ENCODE measurements at places on chromosomes 7 and 10. TPM values are rescaled to one million over a fixed set of nuclear protein-coding genes. Genes with fewer than 3 reads are reported as not detected.

- no peak for DNase-seq
These were observed 28.4 kb downstream of the PCDH15 start for GRCh38 chr10:54772468-54773122.

DNA sequence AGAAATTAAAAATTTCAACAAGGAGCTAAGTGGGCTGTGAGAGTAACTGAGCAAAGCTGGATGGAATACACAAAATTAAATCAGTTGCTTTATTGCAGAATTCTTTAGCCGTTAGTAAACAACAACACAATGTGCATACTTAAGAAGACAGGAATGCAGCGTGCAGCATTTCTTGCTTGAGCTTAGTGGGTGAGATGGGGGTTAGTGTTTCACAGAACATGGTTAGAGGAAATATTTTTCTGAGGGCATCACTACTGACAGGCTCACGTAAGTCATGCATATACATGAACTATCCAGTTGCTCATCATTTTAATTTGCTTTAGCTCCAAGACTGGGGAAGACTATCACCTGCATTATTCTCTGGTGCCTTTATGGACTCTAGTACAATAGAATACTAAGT lies 80.8 kb downstream of the CD36 start:
- no peak for DNase-seq

Gene ELMO1
- total RNA-seq: 35.4 TPM

Gene MMD2
- not detected for total RNA-seq

Gene ZNF282
- total RNA-seq: 24.5 TPM

Gene ZSCAN25
- total RNA-seq: 20.4 TPM

- DNase-seq: no peak
These were observed 986.7 kb upstream of the LRRN3 start for GRCh38 chr7:110104243-110104642.

Gene NEUROD6
- total RNA-seq: not detected

Gene MUC3A
- 39.1 TPM for total RNA-seq

DNA sequence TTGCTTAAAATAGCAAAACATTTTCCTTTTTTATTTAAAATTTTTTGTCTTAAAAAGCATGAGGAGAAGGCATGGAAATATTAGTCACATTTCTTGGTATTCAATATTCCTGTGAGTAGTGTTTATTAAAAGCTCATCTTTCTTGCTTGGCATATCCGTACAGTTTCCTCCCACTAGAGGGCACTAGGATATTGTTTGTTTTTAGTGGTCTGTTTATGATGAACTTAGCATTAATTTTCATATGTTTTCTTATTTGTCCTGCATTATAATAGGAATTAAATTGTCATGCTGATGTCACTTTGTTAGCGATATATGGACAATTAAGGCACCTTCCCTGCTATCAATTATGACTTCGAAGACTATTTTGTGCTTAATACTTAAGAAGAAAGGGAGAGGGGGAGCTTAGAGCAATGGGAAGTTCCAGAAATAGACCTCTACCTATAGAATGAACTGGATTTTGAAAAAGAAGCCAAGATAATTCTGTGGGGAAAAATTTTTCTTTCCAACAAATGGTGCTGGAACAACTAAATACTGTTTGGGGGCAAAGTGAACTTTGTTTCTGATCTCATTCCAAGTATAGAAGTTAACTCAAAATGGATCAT lies 91.0 kb upstream of the STRIP2 start:
- peak; percentile 61 for DNase-seq

GRCh38 chr10:51377932-51378599 lies 303.8 kb downstream of the PRKG1 start:
- no peak for DNase-seq

DNA sequence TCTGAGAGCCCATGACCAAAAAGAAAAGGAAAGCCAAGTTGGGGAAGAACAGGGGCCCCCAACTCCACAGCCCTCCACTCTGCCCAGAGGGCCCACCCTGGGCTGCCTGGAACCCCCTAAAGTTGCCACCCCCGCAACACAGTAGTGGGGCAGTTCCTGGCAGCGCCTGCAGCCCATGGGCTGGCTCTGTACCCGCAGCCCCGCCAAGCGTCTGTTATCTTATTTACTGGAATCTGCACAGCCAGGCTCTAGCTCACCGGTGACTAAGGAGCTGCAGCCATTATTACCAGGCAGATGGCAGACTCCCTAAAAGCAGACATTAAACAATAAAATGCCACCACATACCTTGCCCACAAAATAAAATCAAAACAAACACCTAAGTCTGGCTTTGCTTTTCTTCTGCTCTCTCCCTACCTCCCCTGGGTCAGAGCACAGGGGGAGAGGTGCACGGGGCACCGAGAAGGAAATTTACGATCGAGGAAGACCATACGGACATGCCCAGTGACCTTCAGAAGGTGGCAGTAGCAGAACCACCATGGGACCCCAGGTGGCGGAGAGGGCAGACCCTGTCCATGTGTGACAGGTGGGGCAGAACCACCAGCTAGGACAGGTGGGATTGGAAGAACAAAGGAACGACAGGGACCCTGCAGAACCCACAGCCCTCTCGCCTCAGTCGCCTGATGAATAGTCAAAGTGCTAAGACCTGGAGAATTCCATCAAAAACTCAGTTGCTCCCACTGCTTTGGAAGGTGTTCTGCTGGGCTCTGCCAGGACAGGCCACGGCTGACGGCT lies 66.3 kb downstream of the PRKAG2 start:
- no peak for DNase-seq

DNA sequence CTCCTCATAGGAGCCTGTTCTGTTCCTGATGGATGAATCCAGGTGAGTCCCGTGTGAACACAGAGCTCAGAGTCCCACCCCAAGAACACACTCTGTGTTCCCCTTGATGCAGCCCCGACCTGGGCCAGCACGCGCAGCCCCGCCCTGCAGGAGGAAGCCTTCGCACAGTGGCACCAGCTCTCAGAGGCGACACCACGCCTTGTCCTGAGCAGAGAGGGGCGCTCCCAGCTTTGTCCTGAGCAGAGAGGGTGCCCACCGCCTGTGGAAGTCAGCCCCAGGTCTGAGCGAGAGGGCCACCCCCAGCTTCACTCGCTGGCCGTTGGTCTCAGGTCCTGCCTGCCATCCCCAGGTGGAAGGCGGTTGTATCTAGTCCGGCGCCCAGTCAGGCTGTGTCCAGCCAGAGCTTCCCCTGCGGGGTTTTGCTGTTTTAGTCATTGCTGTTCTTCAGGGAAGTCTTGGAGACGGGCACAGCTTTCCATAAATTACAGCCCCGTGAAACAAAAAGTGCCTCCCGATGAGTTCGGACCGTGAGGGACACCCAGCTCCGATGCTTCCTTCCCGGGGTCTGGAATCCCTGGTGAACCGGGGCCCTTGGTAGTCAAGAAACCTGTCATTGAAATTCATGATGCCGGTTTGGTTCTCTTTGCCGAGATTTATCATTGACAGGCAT lies 43.6 kb downstream of the NKX6-2 start:
- DNase-seq: no peak

DNA sequence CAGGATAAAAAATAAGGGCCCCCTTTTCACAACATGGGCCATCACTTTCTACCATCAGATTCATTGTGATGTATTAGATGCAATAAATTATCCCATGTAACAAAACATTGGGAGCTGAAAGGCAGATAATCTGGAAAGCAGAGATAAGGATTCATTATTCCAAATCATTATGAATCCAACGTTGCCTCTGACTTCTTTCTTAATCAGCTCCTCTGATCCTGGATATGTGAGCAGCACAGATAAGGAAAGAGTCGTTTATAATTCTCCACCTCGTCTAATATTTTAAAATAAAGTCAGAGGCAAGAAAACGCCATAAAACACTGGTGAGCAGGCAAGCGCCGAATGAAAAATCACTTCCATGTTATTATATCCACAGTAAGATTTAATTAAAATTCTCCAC lies 13.8 kb upstream of the GATA3 start:
- DNase-seq: no peak

Gene LRRC4
- total RNA-seq: 1.6 TPM

DNA sequence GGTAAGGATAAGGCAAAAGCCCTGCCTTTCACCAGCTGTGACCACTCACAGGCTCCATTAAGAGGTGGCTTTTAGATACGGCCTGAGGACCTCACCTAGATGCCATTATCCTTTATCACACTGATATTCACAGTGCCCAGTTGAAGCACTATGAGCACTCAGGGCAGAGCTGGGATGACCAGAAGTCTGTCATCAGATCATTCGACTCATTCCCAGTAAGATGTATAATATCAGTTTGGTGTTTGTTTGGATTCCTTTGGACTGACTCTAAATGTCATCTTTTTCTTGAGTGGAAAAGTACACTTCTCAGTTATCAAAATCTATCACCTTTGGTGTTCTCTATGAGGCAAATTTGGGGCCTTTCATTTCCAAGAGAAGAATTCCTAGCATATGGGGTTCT lies 18.7 kb downstream of the CCDC136 start:
- no peak for DNase-seq

Gene DPP6
- total RNA-seq: 1.8 TPM

DNA sequence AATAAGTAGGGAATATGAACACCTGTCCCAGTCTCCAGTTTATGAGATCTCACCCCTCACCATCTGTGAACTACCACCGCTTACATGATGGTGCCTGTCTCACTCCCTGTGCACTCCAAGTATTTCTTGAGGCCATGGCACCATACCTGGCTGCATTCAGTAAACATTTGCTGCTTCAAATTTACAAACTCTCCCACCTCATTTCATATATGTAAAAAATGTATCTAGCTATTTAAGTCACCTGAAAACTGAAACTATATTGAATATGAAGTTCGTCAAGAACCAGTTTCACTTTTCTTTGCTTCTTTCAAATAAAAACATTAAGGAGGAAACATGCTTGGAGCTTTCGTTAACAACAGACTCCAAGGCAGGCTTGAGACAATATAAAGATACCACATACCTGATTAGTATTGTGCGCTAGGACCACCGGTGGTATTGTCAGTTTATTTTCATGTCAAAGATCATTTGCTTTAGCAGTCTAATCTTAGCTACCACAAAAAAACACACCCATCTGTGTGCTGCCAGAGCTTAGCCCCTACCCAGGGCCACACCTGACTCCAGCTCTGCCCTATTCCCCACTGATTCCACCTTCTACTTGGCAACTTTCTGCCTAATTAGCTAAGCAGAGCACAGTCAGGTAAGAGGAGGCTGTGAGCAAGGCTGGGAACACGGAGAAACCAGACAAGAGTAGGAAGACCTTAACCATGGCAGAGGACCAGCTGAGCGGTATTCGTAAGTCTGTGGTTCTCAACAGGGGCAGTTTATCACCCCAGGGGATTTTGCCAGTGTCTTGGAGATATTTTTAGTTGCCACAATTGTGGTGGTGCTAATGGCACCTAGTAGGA lies 92.0 kb downstream of the ZFAND4 start:
- no peak for DNase-seq

GRCh38 chr10:60433684-60434083 lies 44.0 kb upstream of the ANK3 start:
- no peak for DNase-seq

- DNase-seq: peak; percentile 84
These were observed 43.2 kb downstream of the BTRC start for GRCh38 chr10:101397140-101397539.

GRCh38 chr7:98423043-98423442 lies 22.2 kb upstream of the BAIAP2L1 start:
- DNase-seq: no peak

DNA sequence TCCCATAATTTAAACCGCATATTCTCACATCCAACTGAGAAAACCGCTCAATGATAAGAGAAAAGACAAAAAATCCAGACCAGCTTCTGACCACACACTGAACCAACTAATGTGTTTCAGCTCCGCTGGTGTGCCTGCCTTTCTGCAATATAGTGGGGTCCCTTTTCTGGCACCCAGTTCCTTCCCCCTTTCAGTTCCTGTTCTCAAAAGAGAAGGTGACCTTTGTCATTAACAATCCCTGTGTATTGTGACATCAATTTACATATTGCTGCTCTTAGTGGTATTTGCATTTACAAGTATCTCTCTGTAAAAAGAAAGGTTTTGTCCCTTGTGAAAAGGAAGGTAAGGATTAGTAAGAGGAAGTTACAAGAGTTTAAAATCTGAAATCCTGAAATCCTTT lies 1.4 kb downstream of the PPP1R17 start:
- DNase-seq: no peak

- DNase-seq: no peak
These were observed 7.6 kb downstream of the BPGM start for GRCh38 chr7:134654104-134654775.

DNA sequence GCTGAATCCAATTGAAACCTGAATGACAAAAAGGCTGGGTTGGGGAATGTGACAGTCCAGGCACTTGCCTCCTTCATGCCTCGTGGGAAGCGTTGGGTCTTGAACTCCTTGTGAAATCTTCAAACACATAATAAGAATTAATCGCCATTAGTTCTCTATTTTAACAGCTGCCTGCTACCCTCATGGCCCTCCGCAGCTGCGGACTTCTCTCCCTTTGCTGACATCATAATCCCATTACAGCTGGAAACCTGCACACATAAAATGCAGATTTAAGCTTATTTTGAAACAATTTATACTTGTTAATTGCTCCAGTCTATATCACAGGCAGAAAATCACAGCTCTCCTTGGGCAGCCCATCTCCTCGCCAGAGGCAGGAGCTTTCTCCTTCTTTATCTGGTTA lies 403.0 kb upstream of the MKI67 start:
- no peak for DNase-seq

Gene NHLRC2
- 40.8 TPM for total RNA-seq

Gene BRAT1
- 23.7 TPM for total RNA-seq

Gene CHRM2
- total RNA-seq: not detected

Gene TYW1B
- total RNA-seq: 2.9 TPM

GRCh38 chr7:50533866-50534265 lies 31.3 kb downstream of the DDC start:
- no peak for DNase-seq

Gene COL28A1
- total RNA-seq: 5.8 TPM

- DNase-seq: no peak
These were observed 129.7 kb upstream of the PPP2R2D start for GRCh38 chr10:131770946-131771633.

- DNase-seq: no peak
These were observed 323.5 kb upstream of the POM121L12 start for GRCh38 chr7:52711951-52712350.

DNA sequence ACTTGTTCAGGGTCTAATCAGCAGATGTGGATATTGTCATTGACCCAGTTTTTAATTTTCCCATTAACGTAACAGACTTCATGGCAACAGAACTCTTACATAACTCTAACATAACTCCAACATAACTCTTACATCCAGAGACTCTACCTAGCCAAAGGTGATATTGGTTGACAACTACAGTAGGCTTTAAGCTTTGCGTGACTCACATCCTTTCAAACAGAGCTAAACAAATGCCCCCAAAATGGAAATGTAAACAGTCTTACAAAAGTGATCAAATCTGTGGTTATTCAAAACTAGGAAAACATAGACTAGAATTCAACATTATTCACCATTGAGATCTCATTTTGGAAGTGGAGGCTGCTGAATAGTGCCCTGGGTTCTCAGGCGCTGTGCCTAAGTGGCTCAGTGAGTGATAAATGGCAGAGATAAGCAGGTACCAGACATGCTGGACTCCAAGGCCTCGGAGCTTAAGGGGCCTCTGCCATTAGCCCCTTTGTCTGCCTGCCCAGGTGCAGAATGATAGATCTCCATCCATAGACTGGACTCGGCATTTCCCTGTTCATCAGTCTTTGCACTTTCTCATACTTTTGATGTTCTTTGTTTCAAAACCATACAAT lies 34.3 kb upstream of the BTBD16 start:
- no peak for DNase-seq

All from kidney (tissue), 22 donors.